ENCODE measurements at places on chromosomes 13 and 19. TPM values are rescaled to one million over a fixed set of nuclear protein-coding genes. Genes with fewer than 3 reads are reported as not detected.
A peak's percentile ranks its signal among the peaks of the same experiment; 100 is the strongest.

DNA sequence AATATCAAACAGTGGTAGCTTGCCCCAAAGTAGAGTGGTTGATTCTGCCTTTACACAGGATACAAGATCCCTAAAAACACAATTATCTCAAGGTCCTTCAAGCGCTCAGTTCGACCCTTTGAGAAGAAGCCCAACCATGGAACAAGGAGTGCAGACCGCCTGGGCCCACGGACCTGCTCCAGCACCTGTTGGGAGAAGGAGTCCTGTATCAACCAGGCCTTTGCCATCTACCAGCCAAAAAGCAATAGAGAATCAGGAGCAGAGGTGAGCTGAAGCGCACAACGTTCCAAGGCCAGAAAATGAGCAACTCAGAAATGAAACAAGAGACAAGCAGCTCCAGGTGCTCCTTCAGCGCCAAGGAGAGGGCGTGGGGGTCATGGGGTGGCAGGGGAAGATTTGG is 6.3 kb upstream of the LILRB3 start:
- no peak for DNase-seq

DNA sequence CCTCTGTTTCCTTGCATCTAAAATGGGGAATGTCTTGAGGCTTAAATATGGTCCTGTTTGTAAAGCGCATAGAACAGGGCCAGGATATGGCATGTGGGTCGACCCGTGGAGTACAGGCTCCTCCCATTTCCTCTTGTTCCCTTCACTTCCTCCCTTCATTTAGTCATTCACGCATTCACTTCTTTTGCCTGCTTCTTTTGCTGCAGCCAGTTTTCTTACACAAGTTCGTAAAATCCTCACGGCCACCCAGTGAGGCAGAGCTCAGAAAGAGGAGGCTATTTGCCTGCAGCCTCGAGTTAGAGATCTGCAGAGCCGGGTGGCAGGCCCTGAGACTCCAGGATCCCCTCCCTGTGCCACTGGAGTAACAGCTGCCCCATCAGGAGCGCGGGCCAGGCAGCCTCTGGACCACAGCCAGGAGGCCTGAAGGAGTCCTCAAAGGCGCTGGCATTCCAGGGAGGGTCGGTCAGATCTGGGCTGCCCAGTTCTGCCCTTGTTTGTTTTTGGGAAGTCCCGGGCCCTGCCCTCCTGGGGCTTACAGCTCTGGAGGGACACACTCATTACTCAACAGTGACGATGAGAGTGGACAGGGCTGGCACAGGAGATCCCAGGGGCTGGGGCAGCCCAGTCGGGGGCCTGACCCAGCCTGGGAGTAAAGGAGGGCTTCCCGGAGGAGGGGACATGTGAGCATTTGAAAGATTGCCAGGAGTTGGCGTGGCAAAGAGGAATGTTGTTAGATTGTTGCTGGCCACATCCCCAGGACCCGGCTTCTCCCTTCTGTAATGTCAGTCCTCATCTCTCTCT is 4.6 kb downstream of the PPP5C start:
- DNase-seq = peak; percentile 43

- no peak for DNase-seq
Measured at GRCh38 chr19:55440411-55441105, 2.5 kb downstream of the SHISA7 start.

The ZNF730 gene
- 3.2 TPM for total RNA-seq

The PDE4A gene
- 1.8 TPM for total RNA-seq

The CA11 gene
- 1.3 TPM for total RNA-seq

Data from IMR-90 (cell line).